SJSA1 (cell line): ENCODE measurements at places on chromosomes 11 and 22. TPM values are rescaled to one million over a fixed set of nuclear protein-coding genes. Genes with fewer than 3 reads are reported as not detected.

The CAPN5 gene
- 8.7 and 10.4 TPM in 2 replicates for total RNA-seq

The CRYAB gene
- total RNA-seq: 0.97 and 3.1 TPM in 2 replicates

DNA sequence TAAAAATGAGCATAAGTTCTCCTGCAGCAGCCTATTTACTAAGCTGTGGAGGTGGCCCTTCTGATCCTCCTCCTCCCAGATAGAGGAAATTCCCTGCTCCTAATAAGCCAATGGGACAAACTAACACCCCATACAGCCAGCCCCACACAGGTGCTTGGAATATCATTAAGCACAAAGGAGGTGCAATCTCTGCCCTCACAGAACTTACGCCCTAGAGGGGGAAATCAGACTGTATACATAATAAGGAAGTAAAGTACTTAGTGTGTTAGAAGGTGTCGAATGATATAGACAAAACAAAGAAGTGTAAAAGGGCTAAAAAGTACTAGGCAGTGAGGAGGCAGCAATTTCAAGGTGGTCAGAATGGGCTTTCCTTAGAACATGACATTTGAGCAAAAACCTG, 5.8 kb downstream of the MS4A12 start:
- H3K4me1 ChIP-seq: no peaks in the 10 kb centered on the region
- DNase-seq: no peak
- no peaks in the 10 kb centered on the region for H3K36me3 ChIP-seq
- H3K27ac ChIP-seq: no peak overlapping the region
- H3K27me3 ChIP-seq: peaks cover 4% of the 10 kb centered on the region
- H3K4me3 ChIP-seq: no peak overlapping the region

The BID gene
- 27.0 and 47.4 TPM in 2 replicates for total RNA-seq

The CASP1 gene
- total RNA-seq: 3.1 and 4.1 TPM in 2 replicates

DNA sequence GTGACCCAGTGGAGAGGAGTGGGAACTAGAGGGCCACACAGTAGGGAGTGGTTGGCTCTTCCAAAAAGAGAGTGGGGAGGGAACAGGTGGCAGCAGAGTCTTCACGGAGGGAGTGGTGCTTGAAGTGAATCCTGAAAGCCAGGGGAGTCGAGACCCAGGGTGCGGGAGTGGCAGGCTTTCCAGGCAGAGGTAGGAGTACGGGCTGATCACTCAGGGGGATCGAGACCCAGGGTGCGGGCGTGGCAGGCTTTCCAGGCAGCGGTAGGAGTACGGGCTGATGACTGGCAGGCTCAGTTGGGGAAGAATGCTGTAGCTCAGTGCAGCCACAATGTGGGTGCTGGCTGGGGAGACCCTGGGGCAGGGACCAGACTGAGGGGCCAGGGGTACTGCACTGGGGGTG, 148.2 kb downstream of the TBC1D22A start:
- H3K36me3 ChIP-seq: no peaks in the 10 kb centered on the region
- H3K4me1 ChIP-seq: no peaks in the 10 kb centered on the region
- no peaks in the 10 kb centered on the region for H3K27me3 ChIP-seq
- peak; percentile 40 for DNase-seq
- no peak overlapping the region for H3K27ac ChIP-seq
- H3K4me3 ChIP-seq: no peak overlapping the region

- peaks cover 15% of the 10 kb centered on the region for H3K27me3 ChIP-seq
- no peaks in the 10 kb centered on the region for H3K36me3 ChIP-seq
- no peak for DNase-seq
- H3K4me3 ChIP-seq: no peak overlapping the region
- peaks cover 5% of the 10 kb centered on the region for H3K4me1 ChIP-seq
These were observed 27.2 kb downstream of the SHANK3 start for GRCh38 chr22:50699756-50700386.

The INSC gene
- total RNA-seq: 0.26 TPM in 1 of 2 replicates, not detected in the other

The KRTAP5-9 gene
- not detected in 2 replicates for total RNA-seq

GRCh38 chr11:114076921-114077331, 17.4 kb downstream of the ZBTB16 start:
- 0 out of 2 replicates have a peak, but pooled peaks cover 3% of the 10 kb centered on the region for H3K27me3 ChIP-seq
- H3K27ac ChIP-seq: no peak overlapping the region
- DNase-seq: no peak
- no peak overlapping the region for H3K4me3 ChIP-seq
- H3K4me1 ChIP-seq: no peaks in the 10 kb centered on the region
- H3K36me3 ChIP-seq: no peaks in the 10 kb centered on the region

The OR6A2 gene
- not detected in 2 replicates for total RNA-seq

DNA sequence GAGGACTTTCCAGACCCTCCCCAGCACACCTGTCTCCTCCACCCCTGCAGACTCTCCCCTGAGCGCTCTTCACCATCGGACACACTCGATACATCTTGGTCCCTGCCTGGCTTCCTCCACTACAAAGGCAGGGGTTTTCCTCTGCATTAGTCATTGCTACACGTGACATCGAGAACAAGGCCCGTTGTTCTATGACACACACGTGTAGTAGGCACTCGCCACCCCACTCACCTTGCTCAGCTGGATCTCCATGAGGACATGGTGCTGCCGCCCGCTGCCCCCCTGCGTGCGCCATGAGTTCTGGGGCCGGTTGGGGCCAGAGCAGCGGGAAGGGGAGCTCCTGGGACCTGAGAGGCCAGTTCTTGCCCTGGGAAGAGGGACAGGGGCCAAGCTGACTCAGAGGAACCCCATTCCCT, 16.7 kb downstream of the ATG2A start:
- peaks cover 79% of the 10 kb centered on the region for H3K36me3 ChIP-seq
- peaks cover 5% of the 10 kb centered on the region for H3K4me1 ChIP-seq
- H3K4me3 ChIP-seq: no peak overlapping the region
- H3K27ac ChIP-seq: no peak overlapping the region
- no peaks in the 10 kb centered on the region for H3K27me3 ChIP-seq
- DNase-seq: no peak

DNA sequence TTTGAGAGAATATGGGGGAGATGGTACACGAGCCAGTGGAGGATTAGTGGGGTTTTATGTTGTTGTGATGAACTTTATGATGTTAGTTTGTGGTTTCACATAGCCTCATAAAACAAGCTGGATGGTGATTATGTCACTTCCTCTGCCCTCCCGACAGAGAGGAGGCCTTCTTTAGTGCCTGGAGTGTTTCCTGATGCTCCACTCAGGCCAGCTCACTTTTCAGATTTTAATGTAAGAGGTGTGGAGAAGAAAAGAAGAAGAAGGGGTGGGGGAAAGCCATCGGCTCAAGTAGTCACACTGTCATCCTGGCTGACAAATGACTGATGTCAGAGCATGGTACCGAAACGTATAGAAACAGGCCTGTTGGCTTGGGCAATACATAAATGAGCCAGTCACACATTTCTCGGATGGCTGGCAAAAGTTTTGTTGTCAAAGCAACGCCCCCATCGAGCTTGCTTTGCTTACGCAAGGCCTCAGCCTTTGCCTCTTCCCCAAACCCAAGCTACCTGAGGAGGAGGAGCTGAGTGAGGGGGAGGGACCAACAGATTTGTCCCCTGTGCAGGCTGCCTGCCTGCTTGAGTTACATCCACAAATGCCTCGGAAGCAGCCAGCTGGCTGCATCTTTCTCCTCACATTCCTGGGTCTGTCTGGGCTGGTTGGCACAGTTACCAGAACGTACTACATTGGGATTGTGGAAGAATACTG, at the start of gene HEPHL1:
TSS of gene HEPHL1 (plus strand) at position 578 of the 705 bp plus-strand sequence. CDS start at position 593, 15 bp downstream.
- no peaks in the 10 kb centered on the region for H3K27me3 ChIP-seq
- H3K27ac ChIP-seq: no peak within 1 kb of the TSS
- no peaks in the 10 kb centered on the region for H3K36me3 ChIP-seq
- H3K4me1 ChIP-seq: peaks cover 15% of the 10 kb centered on the region; the same call in 1 of the 2 replicates

The DNAJB7 gene
- total RNA-seq: not detected in 2 replicates

GRCh38 chr22:42752230-42752746, 31.6 kb upstream of the A4GALT start:
- no peaks in the 10 kb centered on the region for H3K36me3 ChIP-seq
- no peak overlapping the region for H3K27ac ChIP-seq
- no peak for DNase-seq

The MMP12 gene
- total RNA-seq: 0.05 TPM in 1 of 2 replicates, not detected in the other

DNA sequence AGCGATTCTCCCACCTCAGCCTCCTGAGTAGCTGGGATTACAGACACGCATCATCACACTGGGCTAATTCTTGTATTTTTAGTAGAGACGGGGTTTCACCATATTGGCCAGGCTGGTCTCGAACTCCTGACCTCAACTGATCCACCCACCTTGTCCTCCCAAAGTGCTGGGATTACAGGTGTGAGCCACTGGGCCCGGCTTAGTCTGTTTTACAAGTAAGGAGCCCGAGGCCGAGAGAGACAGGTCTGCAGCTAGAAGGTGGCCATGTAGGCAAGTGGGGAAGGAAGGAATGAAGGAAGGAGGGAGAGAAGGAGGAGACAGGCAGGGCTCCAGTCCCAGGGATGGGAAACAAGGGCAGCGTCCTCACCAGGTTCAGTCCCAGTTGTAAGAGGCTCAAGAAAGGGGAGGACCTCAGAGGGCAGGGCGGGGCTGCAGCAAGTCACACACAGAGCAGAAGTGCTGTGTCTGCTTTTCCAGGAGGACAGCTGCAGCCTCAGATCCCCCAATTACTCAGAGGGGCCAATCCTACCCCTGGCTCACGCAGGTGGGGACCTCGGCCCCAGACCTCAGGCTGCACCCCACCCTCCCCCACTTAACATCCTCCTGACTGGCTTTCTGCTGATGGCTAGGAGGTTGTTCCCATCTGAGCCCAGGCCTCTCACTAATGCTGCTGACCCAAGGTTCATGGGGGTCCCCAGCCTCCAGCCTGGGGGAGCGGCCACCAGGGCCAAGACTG, 53.8 kb upstream of the PRR5 start:
- H3K4me1 ChIP-seq: no peaks in the 10 kb centered on the region

GRCh38 chr11:100674212-100674611, 12.9 kb upstream of the ARHGAP42 start:
- no peak overlapping the region for H3K27ac ChIP-seq
- H3K36me3 ChIP-seq: no peaks in the 10 kb centered on the region
- H3K4me1 ChIP-seq: peaks cover 24% of the 10 kb centered on the region
- H3K4me3 ChIP-seq: no peak overlapping the region
- H3K27me3 ChIP-seq: no peaks in the 10 kb centered on the region
- no peak for DNase-seq

GRCh38 chr11:13188179-13188578, 89.4 kb upstream of the BMAL1 start:
- DNase-seq: no peak
- no peaks in the 10 kb centered on the region for H3K27me3 ChIP-seq
- H3K4me1 ChIP-seq: peaks cover 3% of the 10 kb centered on the region
- no peaks in the 10 kb centered on the region for H3K36me3 ChIP-seq

DNA sequence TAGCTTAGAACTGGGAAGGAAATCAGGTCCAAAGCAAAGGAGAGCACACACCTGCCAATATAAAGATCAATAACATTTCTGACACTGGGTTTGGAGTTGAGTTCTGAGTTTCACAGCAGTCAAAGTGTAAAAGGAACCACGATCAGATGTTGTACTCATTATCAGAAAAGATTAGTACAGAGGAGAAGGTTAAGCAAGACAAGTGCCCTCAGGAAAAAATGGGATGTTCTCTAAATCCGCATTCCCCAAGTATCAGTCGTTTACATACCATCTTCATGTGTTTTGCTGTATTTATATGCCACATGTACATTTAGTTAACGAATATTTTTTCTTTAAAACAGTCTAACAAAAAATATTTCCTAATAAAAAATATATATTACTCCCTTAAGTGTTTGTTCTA, 23.0 kb upstream of the RRAS2 start:
- H3K4me1 ChIP-seq: peaks cover 16% of the 10 kb centered on the region
- no peak overlapping the region for H3K27ac ChIP-seq
- H3K36me3 ChIP-seq: no peaks in the 10 kb centered on the region

DNA sequence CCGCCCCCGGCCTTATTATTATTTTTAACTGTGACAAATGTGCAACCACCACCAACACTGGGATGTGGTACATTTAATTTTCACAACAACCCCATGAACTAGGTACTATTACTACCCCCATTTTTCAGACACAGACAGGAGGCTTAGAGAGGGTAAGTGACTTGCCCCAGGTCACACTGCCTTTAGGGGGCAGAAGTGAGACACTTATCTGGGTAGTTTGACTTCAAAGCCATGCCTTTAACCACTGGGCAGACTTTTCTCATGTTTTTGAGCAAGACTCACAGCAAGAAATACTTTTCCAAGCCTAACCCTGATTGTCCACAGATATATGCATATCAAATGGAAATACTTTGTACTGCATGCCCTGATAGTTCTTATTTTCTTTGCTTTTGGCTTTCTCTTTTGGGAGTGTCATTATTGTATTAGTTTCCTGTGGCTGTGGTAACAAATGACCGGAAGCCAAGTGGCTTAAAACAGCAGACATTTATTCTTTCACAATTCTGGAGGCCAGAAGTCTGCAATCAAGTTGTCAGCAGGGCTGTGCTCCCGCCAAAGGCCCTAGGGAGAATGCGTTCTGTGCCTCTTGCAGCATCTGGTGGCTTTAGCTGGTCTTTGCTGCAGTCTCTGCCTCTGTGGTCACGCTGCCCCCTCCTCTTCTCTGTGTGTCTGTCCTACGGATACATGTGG, 110.8 kb downstream of the GRIK4 start:
- no peaks in the 10 kb centered on the region for H3K27me3 ChIP-seq
- H3K4me3 ChIP-seq: no peak overlapping the region
- no peaks in the 10 kb centered on the region for H3K36me3 ChIP-seq
- H3K4me1 ChIP-seq: no peaks in the 10 kb centered on the region
- no peak overlapping the region for H3K27ac ChIP-seq

The OR51I1 gene
- not detected in 2 replicates for total RNA-seq

- peaks cover 75% of the 10 kb centered on the region for H3K27me3 ChIP-seq
- no peaks in the 10 kb centered on the region for H3K36me3 ChIP-seq
These were observed 13.5 kb downstream of the KCNQ1 start for GRCh38 chr11:2458321-2458720.

DNA sequence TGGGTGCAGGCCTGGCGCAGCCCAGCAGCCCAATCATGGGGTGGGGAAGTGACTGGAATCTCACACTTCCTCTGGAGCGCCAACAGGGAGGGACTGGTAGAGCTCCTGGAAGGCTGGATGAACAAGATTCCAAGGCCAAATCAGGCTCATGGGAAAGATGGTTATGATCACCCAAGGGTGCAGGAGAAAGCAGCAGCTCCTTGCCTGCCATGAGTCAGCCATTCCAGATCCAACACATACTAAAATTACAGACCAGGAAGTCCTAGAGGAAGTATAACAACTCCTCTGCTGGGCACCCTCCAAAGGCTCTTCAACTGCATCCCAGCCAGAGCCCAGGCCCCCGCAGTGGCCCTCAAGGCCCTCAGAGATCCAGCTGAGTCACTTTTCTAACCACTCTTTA, 427.3 kb downstream of the TENM4 start:
- H3K4me3 ChIP-seq: no peak overlapping the region
- H3K27me3 ChIP-seq: no peaks in the 10 kb centered on the region
- no peaks in the 10 kb centered on the region for H3K36me3 ChIP-seq
- no peak overlapping the region for H3K27ac ChIP-seq
- H3K4me1 ChIP-seq: no peaks in the 10 kb centered on the region

GRCh38 chr11:114057605-114058004, 1.9 kb upstream of the ZBTB16 start:
- H3K4me3 ChIP-seq: no peak overlapping the region
- no peaks in the 10 kb centered on the region for H3K36me3 ChIP-seq
- DNase-seq: no peak
- no peak overlapping the region for H3K27ac ChIP-seq
- peaks cover 23% of the 10 kb centered on the region for H3K27me3 ChIP-seq

The OR6T1 gene
- not detected in 2 replicates for total RNA-seq

GRCh38 chr11:123062158-123062891, 389 bp upstream of the HSPA8 start:
- peaks cover 26% of the 10 kb centered on the region for H3K4me1 ChIP-seq
- peak overlapping the region; percentile 100 for H3K27ac ChIP-seq
- no peaks in the 10 kb centered on the region for H3K27me3 ChIP-seq
- peaks cover 48% of the 10 kb centered on the region for H3K36me3 ChIP-seq
- peak overlapping the region; percentile 77 for H3K4me3 ChIP-seq

The MEI1 gene
- 0.08 TPM in 1 of 2 replicates, not detected in the other for total RNA-seq
